ENCODE measurements at places on chromosomes 5 and 9. TPM values are rescaled to one million over a fixed set of nuclear protein-coding genes. Genes with fewer than 3 reads are reported as not detected.
A peak's percentile ranks its signal among the peaks of the same experiment; 100 is the strongest.

DNA sequence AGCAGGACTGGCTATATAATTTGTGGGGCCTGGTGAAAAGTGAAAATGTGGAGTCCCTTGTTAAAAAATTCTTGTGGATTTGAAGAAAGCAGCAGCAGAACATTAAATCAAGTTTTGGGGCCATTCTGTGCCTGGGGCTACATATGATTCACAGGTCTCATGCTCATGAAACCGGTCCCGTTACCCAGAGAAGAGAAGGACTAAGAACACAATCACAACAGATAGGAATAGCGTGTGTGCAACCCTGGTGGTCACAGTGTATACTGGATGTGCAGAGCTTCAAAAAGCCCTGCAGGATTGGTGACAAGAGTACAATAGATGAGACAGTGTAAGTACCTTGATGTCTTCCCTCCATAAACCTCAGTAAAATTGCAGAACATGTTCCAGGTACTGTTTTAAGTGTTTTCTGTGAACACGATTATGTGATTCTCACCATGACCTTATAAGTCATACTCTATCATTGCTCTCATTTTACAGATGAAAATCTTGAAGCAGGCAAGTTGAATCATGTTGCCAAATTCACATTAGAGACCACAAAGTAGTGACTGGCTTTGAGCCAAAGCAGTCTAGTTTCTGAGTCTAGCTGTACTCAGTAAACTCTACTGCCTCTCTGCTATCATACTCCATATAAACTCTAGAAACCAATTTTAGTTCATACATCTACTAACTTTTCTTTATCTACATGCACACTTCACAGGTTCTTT lies 636.5 kb downstream of the TAF11L14 start:
- peak; percentile 7 for DNase-seq

GRCh38 chr9:35568196-35568595 lies 36.9 kb upstream of the TESK1 start:
- no peak for DNase-seq

GRCh38 chr5:107319901-107320300 lies 350.8 kb downstream of the EFNA5 start:
- DNase-seq, result no peak

GRCh38 chr9:38130724-38131123 lies 61.7 kb upstream of the SHB start:
- DNase-seq, result no peak

GRCh38 chr5:178130576-178131445 lies at the start of gene RMND5B:
Gene RMND5B (plus strand): TSS chr5:178131014. CDS start chr5:178138120, 7,106 bp downstream.
- peak; percentile 89 for DNase-seq

DNA sequence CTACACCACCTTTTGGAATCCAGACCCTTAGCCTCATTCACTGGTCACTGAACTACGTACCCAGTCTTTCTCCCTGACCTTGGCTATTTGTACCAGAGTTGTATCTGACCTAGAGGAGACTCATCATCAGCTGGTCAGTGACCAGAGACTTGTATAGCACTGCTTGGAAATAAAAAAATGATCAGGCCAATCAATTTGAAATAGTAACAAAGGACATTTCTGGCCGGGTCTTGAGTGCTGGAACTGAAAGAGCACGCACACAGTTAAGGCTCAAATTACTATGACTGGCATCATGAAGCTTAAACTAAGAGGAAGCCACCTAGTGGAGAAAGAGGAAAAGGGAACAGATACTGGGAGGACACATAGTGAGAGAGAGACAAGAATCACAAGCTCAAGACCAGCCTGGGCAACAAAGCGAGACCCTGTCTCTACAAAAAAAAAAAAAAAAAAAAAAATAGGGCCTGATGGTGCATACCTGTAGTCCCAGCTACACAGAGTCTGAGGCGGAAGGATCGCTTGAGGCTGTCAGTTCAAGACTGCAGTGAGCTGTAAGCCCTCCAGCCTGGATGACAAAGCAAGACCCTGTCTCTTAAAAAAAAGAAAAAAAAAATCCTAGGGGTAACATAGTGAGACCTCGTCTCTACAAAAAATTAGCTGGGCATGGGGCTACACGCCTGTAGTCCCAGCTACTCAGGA lies 12.8 kb upstream of the SRP19 start:
- peak; percentile 60 for DNase-seq

- no peak for DNase-seq
Measured at GRCh38 chr5:27450607-27451006, 412.2 kb upstream of the CDH9 start.

GRCh38 chr5:17004441-17005106 lies 68.5 kb upstream of the MYO10 start:
- no peak for DNase-seq

DNA sequence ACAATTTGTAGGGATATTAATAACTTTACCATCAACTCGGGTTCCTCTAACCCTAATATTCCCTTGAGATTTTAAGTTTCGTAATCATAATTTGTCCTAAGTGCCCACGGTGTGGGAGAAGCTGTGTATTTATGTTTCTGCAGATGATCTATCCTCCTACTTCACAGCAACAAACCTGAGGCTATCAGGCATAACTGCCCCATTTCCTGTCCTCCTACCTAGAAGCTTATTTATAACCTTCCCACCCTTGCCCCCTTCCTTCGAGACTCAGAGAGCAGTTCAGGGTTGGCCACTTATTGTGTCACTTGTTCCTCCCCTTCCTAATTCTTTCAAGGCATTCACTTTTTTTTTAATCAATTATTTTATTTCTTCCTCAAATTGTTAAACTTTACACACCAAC lies 29.6 kb upstream of the LCP2 start:
- no peak for DNase-seq

- DNase-seq, result no peak
Measured at GRCh38 chr9:69572611-69573010, 99.6 kb downstream of the APBA1 start.

GRCh38 chr9:136586391-136586953 lies 40.6 kb upstream of the NOTCH1 start:
- no peak for DNase-seq

DNA sequence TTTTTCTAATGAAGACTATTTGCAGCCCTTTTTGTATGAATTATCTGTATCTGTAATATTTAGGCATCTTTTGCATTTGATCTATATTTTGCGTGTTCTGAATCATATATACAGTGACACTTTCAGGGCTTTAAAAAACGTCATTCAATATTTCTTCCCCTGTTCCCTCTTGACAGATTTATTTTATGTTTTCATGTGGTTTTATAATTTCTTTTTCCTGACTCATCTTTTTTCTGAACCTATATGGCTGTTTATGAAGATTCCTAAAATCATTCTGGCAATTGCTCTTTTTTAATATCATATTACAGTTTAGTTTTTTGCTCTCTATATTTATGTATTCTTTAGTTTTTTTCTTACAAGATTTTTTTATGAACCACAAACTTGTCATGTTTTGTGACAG lies 67.6 kb downstream of the SMARCA2 start:
- no peak for DNase-seq

- DNase-seq, result no peak
Measured at GRCh38 chr5:134047687-134048056, 42.9 kb upstream of the VDAC1 start.

GRCh38 chr5:112576298-112576925 lies 157.3 kb upstream of the EPB41L4A start:
- DNase-seq, result no peak

DNA sequence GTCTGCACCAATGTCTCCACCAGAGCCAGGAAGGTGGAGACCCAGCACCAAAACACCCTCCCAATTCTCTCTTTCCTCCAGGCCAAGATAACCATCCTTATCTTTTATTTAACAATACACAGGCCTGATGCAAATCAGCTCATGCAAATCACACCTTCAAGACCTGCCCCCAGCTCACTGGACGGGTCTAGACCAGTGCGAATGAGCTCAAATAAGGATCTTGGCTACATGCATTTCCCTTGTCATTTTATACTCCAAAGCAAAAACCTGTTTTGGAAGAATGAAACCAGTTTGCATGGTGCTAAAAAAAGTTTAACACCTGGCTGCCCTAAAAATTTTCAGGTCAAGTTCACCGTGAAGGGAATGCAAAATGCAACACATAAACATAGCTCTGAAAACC lies 31.9 kb upstream of the DAPK1 start:
- no peak for DNase-seq

- DNase-seq, result no peak
Measured at GRCh38 chr9:113995963-113996362, 82.1 kb downstream of the AMBP start.

DNA sequence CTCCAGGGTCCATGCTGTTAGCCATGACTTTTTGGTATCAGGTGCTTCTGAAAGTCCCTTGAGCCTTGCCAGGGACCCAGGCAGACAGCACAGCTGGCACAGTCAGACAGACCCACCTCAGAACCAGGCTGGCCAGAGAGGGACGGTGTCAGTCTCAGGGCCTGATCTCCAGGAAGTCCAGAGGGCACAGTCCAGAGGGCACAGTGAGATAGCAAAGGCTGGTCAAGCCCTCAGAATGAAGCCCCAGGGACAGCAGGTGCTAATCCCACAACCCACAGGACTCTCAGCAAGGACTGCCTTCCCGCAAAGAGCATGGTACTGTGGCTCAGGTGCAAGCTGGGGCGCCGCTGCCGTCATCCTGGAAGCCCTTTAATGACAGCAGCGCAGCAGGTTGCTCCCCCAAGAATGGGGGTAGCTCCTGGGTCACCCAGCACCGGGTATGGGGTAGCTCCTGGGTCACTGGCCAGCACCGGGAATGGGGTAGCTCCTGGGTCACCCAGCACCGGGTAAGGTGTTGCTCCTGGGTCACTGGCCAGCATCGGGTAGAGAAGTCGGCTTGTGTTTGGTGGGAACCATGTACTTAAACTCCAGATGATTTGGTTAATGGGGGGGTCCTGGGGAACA lies 105.6 kb upstream of the PHYKPL start:
- DNase-seq, result no peak

- no peak for DNase-seq
Measured at GRCh38 chr5:160333721-160334120, 21.4 kb upstream of the CCNJL start.

DNA sequence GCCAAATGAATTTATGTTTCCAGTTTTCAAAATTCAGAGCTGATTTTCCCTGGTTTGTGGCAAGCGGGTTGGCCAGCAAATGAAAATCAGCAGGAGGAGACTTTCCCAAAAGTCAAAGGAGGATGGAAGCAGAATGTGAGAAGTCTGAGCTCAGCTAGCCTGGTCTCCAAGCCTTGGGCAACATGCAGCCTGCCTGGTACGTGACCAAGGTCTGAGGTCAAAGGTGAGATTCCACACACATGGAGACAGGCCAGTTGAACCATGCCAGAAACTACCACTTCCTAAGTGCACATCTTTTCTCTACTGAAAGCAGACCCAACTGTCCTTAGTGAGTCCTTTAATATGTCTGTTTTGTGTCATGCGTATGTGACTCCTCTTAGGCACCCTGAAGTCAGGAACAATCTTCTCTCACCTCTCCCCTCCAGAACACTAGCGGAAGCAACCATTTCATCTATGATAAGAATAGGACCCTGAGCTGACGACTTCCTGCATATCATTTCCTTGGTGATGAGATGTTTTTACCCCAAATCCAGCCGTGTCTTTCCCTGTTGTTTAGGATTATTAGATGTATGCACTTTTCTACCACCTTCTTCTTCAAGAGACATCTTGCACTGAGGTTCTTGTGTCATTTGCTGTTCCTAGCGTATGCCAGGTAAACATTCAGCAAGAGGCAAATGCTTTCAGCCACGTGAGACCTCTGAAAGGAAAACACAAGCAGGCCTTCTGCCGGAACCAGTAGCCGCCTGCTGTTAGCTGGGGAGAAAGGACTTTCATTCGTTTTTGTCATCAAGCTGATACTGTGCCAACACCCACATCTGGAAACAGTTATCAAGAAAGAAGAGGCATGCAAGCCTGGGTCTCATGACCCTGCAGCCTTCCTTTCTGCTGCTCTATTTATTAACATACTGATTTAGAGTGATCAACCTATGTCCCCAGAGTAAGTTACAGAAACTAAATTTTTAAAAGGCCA lies 9.7 kb upstream of the TGFBI start:
- peak; percentile 99 for DNase-seq

GRCh38 chr9:86069206-86069869 lies 30.0 kb downstream of the GOLM1 start:
- no peak for DNase-seq

GRCh38 chr5:160926428-160926827 lies 74.4 kb upstream of the ATP10B start:
- no peak for DNase-seq

DNA sequence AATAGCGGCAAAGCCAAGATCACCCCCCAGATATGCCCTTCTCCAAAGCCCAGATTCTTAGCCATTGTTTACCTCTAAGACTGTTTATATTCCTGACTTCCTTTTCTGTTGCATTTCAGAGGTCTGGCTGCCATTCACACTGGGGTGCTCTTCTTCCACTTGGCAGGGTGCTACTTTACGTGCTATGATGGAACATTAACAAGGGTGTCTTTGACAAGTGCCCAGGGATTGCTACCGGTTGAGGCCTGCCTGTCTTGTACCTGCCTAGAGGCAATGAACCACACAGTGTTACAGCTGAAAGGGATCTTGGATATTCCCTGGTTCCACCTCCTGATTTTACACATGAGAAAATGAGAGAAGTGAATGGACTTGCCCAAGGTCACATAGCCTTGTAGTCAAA lies 352.1 kb upstream of the KIF2A start:
- no peak for DNase-seq

DNA sequence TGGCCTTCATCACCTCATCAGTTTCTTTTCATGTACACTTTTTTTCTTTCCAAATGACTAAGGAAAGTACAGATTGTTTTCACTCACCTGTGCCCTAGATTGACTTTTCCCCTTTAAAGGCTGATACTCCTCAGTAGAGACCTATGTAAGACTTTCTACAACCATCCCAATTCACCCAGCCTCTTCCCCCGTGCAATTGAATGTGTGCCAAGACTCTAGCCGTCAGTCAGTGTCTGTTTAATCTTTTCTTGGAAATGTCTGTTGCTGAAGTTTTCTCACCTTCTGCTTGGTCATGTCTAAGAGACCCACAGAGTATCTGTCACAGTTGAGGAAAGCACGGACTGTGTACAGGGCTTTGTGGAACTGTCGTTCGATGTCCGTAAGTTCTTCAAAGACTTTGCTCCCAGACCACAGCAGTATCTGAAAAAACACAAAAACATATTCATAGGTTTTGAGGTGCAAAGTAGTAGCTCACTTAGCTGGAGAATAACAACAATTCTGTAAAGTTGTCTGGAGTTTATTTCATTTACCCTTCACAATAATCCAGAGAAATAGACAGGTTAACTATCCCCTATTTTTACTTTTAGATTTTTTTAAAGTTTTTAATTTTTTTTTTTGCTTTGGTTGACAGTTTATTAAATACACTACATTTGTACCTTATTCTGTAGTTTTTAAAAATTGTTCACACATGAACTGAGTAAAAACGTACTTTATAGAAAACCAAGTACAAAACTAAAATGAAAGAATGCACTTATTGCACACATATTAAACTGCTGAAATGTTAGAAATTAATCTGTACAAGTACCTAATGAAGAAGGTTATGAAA lies 13.6 kb downstream of the PDE6A start:
- no peak for DNase-seq

- no peak for DNase-seq
Measured at GRCh38 chr9:116924462-116925110, 237.5 kb downstream of the TRIM32 start.

Gene UGT3A2
- 1.3 TPM for total RNA-seq

Gene MEF2C
- 5.2 TPM for total RNA-seq

Gene EGR1
- total RNA-seq, result 11.5 TPM

Gene GABRA6
- total RNA-seq, result not detected

Gene SNCB
- total RNA-seq, result not detected

Gene F2RL2
- 0.39 TPM for total RNA-seq

Gene FGD3
- total RNA-seq, result 0.06 TPM

Gene OR1K1
- not detected for total RNA-seq

Gene CA9
- total RNA-seq, result 0.42 TPM

Gene SLCO6A1
- 0.48 TPM for total RNA-seq

Gene PHF24
- total RNA-seq, result not detected

Gene PCDHGB6
- total RNA-seq, result 1.3 TPM

Gene PHYHD1
- total RNA-seq, result not detected

Gene GRM6
- not detected for total RNA-seq

Gene CD74
- total RNA-seq, result not detected

Gene STKLD1
- 0.17 TPM for total RNA-seq

Gene DMRT2
- total RNA-seq, result 15.4 TPM
